ENCODE measurements at places on chromosomes 1 and 21.

- no peak for DNase-seq
Observed at GRCh38 chr1:213166852-213167251, 115.8 kb downstream of the RPS6KC1 start.

DNA sequence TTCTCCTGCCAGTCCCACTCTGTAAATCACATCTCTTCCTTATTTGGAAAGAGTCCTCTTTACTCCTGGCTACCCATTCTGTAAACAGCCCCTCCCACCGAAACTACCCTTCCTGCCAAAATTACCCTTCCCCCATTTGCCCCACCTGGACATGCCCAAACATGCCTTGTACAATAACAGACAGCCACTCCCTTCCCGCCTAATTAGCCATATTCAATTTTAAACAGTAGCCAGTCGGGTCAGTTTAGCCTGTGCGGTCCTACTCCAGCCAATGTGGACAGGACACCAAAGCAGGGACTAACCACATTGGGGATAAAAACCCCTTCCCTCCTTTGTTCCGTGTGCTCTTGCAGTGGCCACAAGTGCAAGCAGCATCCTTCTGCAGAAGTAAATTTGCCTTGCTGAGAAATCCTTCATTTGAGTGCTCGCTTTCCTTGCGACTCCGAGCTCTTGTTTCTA lies 56.3 kb upstream of the MAP10 start:
- DNase-seq, result peak; percentile 50

DNA sequence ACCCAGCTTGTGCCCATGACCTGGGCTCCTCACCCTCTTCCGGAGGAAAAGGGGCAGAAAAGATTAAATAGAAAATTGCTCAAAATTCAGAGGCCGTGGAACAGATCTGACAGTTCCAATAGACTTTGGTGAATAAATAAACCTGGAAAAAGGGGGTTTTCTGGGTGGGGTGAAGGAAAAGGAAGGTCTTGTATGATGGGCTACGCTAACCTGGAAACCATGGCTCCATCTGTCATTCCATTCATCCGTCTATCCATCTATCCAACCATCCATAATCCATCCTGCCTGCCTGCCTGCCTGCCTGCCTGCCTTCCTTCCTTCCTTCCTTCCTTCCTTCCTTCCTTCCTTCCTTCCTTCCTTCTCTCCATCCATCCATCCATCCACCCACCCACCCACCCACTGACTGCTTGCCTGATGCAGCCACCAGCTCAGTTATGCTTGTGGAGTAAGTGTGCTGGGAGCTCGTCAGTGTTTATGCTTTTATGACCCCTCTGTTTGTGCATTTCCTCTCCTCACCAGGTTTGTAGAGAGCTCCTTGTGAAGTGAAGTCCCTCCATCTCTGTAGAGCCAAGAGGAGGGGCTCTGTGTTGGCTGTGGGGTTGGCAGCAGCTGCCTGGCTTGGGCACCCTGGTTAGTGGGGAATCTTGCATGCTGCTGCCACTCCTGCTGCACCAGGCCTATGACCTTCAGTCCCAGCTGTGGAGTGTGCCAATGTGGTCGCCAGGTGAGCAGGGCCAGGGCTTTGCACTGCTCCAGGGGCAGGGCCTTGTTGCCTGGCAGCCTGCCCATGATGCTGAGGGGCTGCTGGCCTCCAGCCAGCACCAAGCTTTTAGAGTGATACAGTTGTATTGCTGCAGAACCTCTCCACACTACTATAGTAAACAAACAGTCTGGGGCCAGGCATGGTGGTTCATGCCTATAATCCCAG lies 16.0 kb upstream of the POU3F1 start:
- DNase-seq, result no peak

DNA sequence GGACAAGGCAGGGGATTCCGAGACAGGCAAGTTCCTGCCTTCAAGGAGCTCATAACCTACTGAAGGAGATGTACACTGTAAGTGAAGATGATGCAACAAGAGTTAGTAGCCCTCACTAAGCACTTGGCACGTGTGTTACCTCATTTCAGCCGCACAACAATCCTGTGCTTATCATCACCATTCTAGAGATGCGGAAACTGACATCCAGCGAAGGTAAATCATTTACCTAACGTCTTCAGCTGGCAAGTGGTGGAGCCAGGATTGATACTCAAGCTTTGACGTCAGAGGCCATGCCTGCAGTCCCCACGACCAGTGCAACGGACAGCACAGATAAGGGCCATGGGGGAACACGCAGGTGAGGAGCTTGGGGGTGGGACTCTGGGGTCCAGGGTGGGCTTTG lies 2.9 kb upstream of the UBXN10 start:
- no peak for DNase-seq

DNA sequence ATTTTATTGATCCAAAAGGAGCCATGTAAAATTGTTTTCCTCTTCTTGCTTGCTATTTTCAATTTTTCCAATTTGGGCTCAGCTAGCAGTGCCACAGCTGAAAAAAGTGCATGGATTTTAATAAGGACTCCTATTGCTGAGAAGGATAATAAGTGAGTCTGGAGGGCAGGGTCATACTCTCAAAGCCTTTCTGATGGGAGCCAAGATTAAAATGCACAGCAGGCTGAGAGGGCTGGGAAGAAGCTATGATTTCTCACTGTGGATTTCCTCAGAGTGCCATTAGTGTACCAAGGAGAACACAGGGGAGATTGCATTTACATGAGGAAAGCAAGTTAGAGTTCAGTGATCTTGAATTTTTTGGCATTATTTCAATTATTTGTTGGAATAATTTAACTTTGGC lies 261.3 kb downstream of the ST6GALNAC3 start:
- no peak for DNase-seq

- DNase-seq, result no peak
Observed at GRCh38 chr21:45302082-45303061, 14.7 kb upstream of the POFUT2 start.

- no peak for DNase-seq
Observed at GRCh38 chr21:36695671-36696389, 3.1 kb upstream of the SIM2 start.

GRCh38 chr1:3460672-3461131 lies 6.2 kb downstream of the ARHGEF16 start:
- no peak for DNase-seq

- DNase-seq, result no peak
Observed at GRCh38 chr21:17406202-17406601, 106.6 kb upstream of the CXADR start.

- DNase-seq, result no peak
Observed at GRCh38 chr1:234944439-234945344, 183.9 kb downstream of the TOMM20 start.

DNA sequence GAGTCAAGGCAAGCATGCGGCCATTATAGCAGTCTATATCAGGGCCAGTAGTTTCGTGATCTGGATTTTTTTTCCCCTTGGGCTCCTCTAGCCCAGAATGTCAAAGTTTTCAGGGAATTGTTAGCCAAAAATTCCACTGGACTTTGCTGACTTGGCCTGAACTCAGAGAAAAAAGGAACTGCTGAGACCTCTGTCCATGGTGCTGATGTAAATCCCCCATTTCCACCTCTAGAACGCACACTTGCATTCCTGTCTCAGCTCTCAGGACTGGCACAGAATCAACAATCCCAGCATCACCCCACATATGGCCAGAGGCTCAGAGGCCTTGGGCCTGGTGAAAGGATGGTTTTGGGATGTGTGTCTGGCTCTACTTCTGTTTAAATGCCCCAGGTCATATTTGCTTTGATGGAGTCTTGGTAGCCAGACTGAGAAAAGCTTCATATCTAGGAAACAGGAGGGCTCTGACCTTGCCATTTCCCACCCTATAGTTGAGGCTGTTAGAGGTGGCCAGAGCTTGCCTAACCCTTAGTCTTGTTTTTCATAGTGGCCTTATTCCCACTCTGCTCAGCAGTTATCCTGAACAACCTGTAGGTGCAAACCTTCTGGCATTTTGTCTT lies 16.9 kb upstream of the EFCAB14 start:
- no peak for DNase-seq

- DNase-seq, result no peak
Observed at GRCh38 chr1:171152549-171152948, 32.6 kb upstream of the FMO2 start.

DNA sequence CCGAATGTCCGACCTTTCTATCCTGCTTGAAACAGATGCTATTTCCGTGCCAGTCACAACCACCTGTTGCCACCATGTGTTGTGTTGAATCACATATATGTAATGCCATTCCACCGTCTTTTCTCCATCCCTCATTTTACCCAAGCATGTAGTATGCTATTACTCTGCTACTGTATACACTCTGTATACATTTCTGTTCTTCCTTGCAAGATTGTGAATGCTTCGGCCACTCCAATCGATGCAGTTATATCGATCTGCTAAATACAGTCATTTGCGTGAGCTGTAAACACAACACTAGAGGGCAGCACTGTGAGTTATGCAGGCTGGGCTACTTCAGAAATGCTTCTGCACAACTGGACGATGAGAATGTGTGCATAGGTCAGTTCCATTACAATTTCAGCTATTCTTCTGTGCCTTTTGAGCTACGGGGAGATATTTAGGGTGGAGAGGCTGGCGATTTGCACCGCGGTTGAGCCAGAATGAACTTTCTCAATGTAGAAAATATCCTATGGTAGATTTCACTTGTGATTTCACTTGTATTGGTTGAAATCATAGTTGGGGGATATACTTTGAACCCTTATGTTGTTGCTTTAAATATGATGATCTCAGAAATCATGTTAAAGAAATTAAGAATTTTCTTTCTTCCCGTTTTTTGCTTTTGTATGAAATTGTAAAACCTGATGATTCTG lies 289.8 kb downstream of the NTNG1 start:
- DNase-seq, result peak; percentile 32

- DNase-seq, result no peak
Observed at GRCh38 chr1:8122160-8122476, 96.0 kb upstream of the ERRFI1 start.

- DNase-seq, result no peak
Observed at GRCh38 chr1:234778221-234779159, 168.5 kb upstream of the IRF2BP2 start.

GRCh38 chr1:200038981-200039848 lies 11.7 kb downstream of the NR5A2 start:
- DNase-seq, result no peak

DNA sequence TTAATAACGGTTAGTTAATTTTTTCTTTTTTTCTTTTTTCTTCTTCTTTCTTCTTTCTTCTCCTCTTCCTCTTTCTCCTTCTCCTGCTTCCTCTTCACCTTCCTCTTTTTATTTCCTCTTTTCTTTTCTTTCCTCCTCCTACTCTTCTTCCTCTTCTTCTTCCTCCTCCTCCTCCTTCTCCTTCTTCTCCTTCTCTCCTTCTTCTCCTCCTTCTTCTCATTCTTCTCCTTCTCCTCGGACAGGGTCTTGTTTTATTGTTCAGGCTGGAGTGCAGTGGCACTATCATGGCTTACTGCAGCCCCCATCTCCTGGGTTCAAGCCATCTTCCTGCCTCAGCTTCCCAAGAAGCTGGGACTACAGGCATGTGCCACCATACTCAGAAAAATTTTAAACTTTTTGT lies 13.4 kb upstream of the ACBD3 start:
- no peak for DNase-seq

DNA sequence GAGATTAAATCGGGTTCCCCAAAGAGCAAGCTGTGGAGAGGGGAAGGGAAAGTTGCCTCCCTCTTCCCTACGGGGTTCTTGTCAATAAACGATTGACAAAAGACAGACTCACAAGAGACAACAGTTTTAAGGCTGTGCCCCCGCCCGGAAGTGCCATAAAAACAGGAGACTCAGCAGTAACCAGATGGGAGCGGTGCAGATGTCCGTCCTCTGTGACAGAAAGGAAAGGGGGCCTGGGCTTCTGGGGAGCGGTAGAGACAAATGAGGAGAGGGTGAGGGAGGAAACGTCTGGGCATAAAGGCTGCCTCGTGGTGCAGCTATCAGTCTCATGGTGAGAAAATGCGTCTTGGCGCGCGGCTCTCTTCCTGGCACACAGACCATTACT lies 5.9 kb downstream of the TP73 start:
- DNase-seq, result no peak

- no peak for DNase-seq
Observed at GRCh38 chr1:14810595-14811361, 212.3 kb downstream of the KAZN start.

DNA sequence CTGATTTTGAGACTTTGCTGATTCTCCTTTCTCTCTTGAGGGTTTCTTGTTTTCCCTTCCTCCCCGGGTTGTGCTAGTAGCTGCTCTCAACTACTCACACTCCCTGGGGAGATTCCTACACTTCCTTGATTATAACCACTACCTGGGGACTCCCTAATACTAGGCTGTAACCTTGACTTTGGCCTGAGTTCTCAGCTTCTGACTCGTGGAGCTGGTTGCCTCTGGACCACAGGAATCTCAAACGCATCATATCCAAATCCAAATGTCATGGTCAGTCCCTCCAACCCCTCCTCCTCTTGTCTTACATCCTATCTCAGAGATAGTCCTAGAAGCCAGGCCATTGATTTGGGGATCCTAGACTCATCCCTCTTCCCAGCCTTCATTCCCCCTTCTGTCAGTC lies 12.0 kb downstream of the MOV10 start:
- DNase-seq, result no peak

GRCh38 chr1:19683351-19683750 lies 18.7 kb downstream of the HTR6 start:
- DNase-seq, result no peak

GRCh38 chr1:207848234-207848633 lies 62.7 kb downstream of the CD34 start:
- no peak for DNase-seq

DNA sequence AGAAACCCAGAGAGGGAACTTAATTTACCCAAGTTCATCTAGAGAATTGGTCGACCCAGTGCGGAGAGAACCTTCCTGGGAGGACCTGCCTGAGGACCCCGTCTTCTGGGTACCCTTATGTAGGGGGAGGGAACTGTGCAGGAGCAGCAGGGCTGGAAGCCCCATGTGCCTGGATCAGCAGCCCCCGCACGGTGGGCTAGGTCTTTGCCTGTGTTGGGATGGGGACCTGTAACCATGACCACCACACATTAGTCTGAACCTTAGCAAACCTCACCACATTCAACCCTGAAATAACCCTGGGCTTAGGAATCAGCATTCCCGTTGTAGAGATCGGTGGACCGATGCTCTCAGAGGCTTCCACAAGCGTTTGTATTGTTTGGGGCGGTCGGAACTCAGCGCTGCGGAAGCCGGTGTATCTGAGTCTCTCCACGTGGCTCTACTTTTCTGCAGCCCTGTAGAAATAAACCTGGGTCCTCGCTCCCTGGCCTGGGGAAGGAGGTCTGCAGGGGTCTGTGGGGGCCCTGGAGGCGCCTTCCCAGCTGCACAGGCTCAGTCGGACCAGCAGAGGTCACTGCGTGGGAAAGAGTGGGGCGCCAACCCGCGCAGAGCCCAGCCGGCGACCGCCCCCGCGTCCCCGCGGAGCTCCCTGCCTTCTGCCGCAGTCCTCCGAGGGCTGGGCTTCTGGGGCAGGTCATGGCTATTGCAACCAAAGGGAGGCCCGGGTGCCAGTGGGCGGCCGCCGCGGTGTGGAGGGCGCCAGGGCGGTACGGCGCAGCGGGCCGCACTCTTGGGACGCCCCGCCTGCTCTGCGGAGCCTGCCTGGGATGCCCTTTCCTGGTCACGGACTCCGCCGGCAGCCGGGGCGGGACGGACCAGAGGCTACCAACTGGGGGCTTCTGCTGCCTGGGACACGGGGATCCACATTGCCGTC lies 36.2 kb upstream of the KCNA10 start:
- DNase-seq, result no peak

GRCh38 chr1:100277866-100278265 lies 11.8 kb downstream of the RTCA start:
- no peak for DNase-seq

GRCh38 chr1:181013144-181013543 lies 9.5 kb downstream of the STX6 start:
- no peak for DNase-seq

- DNase-seq, result peak; percentile 63
Observed at GRCh38 chr1:246161626-246162025, 345.5 kb downstream of the SMYD3 start.

- DNase-seq, result no peak
Observed at GRCh38 chr1:43199093-43199726, 27.1 kb downstream of the CFAP57 start.

- DNase-seq, result peak; percentile 47
Observed at GRCh38 chr1:46682064-46682463, 10.4 kb downstream of the TEX38 start.
